Stimulated activated CD8-positive, alpha-beta memory T cell treated with anti-CD3 and anti-CD28 coated beads, Interleukin-15, amount 100 ng/mL, for 24 hours (primary cell): ENCODE measurements at places on chromosomes 7 and 10.

- DNase-seq: no peak
Observed at GRCh38 chr7:12768948-12769347, 81.5 kb downstream of the ARL4A start.

GRCh38 chr7:18499407-18500177 lies 4.0 kb downstream of the HDAC9 start:
- DNase-seq: no peak

- DNase-seq: peak; percentile 10
Observed at GRCh38 chr7:13850185-13850752, 139.2 kb downstream of the ETV1 start.

DNA sequence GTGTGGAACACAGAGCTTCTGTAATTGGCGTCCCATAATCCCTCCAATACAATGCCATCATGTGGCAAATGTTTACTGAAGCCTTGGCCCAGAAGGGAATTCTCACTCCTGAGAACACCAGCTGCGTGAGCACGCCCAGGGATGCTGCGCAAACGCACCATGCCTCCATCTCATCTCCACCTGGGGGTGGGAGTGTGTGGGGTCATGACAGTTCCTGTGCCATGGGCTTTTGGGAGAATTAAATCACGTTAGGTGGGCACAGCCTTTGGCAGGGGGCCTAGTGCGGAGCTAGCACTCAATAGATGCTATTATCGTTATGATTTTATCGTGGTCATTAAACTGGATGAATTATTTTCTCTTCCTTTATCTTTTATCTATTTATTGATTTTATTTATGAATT lies 15.8 kb downstream of the WDFY4 start:
- no peak for DNase-seq

- DNase-seq: no peak
Observed at GRCh38 chr10:133213641-133214467, 16.2 kb upstream of the UTF1 start.

DNA sequence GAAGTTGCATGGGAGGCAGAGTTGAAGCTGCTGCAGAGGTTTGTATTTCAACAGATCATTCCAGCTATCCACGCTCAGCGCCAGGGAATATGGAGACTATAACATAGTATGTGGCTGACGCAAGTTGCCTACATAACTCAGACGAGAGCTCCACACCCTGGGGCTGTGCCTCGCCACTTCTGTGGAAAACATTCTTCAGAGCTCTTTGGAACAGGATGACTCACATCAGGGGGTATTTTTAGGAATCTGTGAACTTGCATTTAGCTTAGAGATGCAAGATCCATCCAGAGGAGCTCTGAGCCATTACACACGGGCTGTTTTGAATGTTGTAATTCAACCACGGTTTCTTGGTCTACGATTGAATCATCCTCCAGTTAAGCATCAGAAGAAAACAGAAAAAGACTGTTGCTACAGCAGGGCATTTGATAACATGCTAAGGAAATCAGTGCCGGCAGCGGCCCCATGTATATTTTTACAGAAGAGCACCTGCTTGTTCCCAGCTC lies 481.5 kb upstream of the AKR1E2 start:
- DNase-seq: no peak

- DNase-seq: no peak
Observed at GRCh38 chr7:115654384-115655214, 376.0 kb downstream of the TFEC start.

DNA sequence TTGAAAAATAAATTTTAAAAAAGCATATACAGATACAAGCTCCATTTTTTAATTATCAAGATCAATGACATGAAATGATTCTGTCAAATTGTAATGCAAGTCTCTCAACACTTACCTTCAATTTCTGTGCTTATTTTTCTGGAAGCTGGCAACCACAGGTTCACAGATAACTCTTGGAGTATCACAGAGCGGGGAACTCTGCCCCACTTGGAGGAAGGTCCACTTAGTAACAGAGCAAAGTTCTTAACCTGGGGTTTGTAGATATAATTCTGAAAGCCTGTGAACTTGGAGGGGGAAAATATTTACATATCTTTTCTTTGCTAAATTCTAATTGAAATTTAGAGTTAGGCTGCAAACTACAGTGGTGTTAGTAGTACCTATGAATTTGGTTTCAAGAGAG lies 2.3 kb upstream of the MGAM start:
- no peak for DNase-seq

- DNase-seq: no peak
Observed at GRCh38 chr10:108132303-108132702, 967.8 kb upstream of the SORCS1 start.

DNA sequence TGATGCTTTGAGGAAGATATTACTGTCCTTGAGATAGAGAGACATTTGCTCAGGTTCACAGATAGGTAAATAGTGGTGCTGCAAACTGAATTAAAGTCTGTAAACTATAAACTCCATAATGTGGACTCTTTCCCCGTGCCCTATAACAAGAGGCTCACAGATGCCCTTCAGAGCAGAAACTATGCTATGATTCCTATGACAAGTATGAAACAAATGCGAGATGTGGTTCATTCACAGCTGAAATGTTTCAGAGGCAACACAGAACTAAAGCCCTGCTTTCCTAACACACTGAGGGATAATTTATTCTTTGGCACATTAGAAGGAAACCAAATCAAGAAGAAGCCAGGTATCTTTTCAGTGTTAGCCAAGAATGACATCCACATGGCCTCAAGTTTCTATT lies 13.4 kb downstream of the CHUK start:
- no peak for DNase-seq
